ENCODE measurements at places on chromosomes 1 and 21. TPM values are rescaled to one million over a fixed set of nuclear protein-coding genes. Genes with fewer than 3 reads are reported as not detected.

- no peak for DNase-seq
Measured at GRCh38 chr1:93021539-93022134, 57.4 kb upstream of the MTF2 start.

DNA sequence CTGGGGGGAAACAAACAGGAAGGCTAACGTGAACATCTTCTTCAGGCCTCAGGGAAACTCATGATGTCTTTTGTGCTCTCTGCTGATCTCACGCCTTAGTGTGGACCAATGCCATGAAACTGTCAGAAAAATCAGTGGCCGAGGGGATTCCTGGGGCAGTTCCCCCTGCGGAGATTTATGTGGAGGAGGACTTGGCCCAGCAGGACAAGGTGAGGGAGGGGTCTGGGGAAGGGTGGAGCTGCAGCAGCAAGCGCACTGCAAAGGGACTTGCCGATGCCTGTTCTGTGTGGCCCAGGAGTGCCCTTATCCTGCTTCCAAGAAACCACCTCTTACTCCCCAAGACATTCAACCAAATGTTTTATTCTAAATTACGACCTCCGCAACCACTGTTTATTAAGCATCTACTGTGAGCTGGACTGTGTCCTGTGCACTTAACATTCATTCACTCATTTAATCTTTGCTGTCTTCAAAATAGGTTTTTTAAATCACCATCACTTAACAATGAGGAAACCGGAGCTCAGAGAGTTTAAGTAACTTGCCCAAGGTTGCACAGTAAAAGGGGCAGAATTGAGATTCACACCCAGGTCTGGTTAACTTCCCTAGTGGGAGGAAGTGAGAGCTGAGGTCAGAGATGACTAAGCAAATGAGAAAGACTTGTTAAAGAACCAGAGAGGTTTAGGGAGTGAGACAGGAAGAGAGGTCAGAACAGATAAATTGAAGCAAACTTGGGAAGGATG, 49.7 kb downstream of the FHAD1 start:
- no peak for DNase-seq

GRCh38 chr1:119321666-119322419, 46.7 kb upstream of the HAO2 start:
- DNase-seq: no peak

DNA sequence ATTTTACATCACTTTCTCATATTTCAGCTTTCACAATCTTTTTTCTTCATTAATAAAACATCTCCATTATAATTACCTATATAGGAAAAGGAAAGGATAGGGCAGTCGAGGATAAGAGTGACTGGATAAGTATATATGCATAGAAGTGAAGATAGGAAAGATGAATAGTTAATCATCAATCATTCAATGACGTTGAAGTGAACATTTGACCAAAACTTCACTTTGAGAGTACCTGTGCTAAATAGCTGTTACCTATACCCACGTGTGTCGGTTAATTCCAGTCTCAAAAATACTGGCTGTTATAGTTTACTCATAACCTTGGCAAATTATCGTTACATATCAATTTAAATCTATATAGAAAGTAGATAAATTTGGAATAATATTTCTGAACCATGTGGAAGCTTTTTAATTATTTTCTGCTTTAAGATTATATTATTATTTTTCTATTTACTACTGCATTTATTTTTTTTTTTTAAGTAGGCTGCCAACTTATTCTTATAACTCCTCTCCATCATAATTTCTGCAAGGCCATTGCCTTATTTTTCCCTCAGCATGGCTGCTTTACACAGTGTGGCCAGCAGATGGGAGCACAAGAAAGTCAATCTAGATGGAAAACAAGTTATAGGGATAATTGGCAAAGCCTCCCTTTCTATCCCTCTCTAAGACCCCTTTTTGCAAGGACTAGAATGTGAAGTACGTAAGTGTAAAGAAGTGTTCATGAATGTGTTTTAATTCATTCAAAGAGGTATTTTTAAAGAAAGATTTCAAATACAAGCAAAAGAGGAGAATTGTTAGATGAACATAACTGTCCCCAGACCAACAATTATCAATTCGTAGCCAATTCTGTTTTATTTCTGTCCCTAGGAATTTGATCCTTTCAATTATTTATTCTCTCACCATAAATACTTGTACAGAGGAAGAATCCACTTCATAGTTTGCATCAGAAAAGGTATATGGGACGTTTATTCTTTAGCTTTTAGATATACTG, 290.4 kb downstream of the KCNT2 start:
- peak; percentile 76 for DNase-seq

DNA sequence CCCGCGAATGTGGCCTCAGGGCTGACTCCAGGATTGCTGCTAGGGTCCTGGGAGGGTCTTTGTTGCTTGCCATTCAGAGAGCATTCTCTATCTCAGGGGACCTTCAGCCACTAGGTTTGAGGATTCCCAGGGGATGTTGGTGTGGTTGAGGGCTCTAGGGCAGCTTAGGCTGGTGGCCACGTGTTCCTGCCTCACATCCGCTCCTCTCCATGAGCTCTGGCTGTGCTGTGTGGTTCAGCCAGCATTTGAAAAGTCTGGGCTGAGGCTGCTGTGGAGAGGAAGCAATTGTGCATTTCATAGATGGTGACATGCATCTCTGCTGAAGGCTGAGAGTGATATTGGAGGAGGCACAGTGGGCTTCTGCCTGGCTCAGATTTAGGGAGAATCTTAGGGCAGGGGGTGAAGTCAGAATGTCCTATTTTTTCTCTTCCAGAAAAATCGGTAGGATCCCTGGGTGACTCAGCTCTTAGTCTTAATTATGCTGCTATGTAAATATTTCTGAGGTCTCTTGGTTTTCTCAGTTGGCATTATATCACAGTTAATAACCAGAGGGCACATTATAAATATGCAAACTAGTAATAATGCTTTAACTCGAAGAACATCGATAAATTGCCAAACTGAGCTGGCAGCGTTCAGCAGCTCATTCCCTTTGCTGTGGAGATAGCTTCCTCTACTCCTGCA, 182.3 kb downstream of the CAMTA1 start:
- DNase-seq: no peak

- DNase-seq: no peak
Measured at GRCh38 chr1:183886853-183887252, 81.9 kb downstream of the RGL1 start.

DNA sequence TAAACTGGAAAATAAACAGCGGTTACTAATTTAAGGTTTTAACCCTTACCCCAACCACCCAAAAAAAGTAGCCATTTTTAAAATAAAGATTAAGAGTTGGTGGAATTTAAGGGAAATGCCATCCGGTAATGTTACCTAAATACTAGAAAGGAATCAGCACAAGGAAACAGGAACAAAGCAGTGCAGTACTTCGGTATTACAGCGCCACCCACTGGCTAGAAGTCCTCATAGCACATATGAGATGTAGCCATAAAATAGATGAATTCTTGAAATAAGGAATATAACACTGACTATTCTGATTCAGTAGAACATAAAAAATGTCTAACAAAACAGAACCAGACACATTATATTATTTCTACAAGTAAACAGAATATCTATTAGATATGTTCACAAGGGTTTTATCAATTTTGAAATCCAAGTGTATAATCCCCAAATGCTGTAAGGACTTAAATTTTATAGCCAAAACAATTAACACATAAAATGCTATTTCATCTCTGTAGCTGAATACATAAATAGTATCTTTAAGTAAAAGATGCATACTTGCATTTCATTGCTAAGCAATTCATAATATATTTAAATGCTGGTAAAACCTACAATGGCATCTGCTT, 58.8 kb downstream of the FRRS1 start:
- peak; percentile 87 for DNase-seq

- DNase-seq: peak; percentile 84
Measured at GRCh38 chr1:84689514-84690396, 506 bp downstream of the SSX2IP start.

GRCh38 chr21:18725653-18726052, 322.1 kb upstream of the TMPRSS15 start:
- DNase-seq: peak; percentile 61

DNA sequence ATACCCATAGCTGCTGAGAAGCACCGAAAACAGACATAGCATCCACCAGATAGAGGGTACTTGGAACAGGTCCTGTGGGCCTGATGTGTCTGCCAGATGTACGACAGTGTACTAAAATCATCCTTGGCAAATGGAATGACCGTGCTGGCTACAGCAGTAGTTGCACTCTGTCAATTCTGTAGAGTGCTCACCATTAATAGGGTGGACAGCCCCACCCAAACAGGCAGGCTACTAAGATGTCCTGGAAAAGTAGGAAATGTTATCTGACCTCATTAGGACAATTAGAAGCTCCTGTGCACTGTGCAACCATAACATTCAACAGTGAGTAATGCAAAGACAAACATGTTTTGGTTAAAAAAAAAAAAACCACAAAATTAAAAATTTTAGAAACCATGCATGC, 106.2 kb downstream of the PTPN14 start:
- no peak for DNase-seq

DNA sequence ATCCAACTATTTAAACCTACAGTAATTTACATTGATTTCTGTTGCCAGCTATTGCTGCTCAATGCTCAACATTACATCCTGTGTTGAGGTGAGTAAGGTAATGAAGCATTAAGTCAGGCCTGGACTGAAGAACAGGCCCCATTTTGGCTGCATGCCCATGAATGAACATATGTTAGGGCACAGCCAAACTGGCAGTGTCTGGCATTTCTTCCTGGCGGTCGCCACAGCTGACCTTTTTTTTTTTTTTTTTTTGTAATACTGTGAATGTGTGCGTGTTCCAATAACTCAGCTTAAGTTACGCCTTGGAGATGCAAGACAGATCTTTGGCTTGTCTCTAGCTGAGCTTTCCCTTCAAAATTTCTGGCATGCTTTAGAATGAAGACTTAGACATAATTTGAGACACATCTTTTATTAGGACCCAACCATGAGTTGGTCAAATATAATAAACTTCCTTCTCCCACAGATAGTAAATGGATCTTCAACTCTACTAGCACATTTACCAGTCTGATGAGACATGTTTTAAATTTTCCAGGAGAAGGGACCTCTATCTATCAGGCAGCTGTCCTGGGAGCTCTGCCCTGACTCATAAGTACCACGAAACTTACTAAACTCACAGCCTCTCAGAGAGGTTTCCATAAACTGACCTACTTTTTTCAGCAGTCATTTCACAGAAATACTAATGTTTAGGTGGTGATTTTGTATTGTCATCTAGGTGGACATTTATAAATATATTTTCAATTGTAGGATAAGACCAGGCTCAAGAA, 341.1 kb upstream of the RUNX1 start:
- DNase-seq: no peak

GRCh38 chr1:117544509-117545109, 61.2 kb upstream of the TENT5C start:
- no peak for DNase-seq

GRCh38 chr21:43187715-43188114, 18.9 kb downstream of the CRYAA start:
- peak; percentile 6 for DNase-seq

GRCh38 chr1:218942431-218942830, 231.2 kb upstream of the LYPLAL1 start:
- no peak for DNase-seq

DNA sequence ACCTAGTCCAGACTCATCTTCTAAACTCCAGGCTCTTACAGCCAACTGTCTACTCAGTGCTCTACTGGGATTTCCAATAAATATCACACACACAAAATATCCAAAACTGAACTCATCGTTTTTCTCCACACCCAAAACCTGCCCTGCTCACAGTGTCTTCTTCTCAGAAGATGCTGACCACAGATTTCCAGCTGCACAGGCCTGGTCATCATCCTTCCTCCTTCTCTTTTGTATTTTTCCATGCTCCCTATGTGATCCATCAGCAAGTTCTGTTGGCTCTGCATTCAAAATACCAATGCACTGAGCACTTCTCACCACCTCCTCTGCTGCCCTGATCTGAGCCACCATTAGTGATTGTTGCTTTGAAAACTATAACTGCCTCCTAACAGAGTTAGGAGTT, 159.5 kb upstream of the KAZN start:
- DNase-seq: no peak

DNA sequence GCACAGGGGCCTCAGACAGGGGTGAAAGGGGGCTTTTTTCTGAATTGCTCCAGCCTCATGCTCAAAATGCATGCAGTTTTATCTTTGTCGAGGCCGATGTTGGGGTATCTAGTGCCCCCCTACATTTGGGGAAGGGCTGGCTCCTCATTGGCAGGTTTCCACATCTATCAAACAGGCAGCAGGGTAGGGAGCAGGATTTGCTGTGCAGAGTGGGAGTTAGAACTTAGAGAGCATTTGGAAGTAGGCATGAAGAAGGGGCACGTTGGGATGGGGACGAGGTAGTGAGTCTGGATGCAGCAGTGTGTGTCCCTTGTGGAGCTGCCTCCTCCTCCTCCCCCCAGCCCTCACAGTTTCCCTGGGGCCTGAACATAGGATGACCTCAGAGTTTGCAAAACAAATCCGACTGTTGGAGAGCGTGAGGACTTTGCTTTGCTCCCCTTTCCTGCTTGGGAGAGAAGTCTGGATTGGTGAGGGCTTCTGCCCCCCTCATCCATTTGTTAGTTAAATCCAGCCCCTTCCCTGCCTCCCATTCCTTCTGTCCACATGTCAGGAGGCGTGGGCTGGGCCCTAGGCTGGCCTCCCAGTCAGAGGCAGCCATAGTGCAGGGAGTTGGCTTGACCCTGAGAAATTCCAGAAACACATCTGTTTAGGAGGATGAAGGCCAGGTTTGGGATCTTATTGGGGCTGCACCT, 36.9 kb upstream of the GPR37L1 start:
- peak; percentile 76 for DNase-seq

The CASQ1 gene
- 0.56 TPM for total RNA-seq

The ATP1A4 gene
- total RNA-seq: not detected

The OR2L8 gene
- not detected for total RNA-seq

The OPRD1 gene
- total RNA-seq: 0.56 TPM
